Muscle of arm (tissue), 14 donors: ENCODE measurements at places on chromosomes 3 and 15.

DNA sequence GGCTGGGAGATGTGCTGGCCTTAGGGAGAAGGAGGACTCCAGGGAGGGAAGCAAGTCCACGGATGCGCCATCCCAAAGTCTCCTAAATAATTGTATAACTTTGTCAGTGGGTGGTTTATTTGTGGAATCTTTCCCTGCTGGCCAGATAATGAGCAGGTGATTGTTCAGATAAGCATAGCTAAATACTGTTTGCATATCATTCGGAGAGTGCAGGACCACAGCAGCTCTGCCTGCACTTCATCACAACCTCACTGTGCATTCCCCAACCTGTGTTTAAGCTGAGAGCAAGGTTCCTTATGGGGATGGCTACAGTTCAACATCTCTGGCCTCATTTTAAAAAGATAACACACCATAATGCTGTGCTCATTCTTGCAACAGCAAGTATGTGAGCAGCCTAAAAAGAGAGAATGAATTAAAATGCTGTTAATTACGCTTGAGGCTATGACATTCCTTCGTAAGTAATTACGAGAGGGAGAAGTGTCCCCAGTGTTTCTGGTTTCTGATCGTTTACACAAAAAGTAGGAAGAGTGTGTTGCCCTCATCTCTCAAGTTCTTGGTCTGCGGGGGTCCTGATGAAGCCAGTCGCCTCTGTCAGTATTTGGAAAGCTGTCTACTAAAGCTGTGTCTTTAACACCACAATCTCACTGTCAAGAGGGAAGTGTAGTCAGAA, 272.0 kb upstream of the RORA start:
- no peak for DNase-seq

DNA sequence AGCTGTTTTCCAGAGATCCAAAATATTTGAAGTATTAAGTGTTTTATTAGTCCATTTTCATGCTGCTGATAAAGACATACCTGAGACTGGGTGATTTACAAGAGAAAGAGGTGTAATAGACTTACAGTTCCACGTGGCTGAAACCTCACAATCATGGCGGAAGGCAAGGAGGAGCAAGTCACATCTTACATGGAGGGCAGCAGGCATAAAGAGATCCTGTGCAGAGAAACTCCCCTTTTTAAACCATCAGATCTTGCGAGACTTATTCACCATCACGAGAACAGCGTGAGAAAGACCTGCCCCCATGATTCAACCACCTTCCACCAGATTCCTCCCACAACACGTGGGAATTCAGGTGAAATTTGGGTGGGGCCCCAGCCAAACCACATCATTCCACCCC, 82.0 kb downstream of the KY start:
- DNase-seq = no peak

- DNase-seq = no peak
Observed at GRCh38 chr15:63334821-63335220, 46.8 kb downstream of the CA12 start.

DNA sequence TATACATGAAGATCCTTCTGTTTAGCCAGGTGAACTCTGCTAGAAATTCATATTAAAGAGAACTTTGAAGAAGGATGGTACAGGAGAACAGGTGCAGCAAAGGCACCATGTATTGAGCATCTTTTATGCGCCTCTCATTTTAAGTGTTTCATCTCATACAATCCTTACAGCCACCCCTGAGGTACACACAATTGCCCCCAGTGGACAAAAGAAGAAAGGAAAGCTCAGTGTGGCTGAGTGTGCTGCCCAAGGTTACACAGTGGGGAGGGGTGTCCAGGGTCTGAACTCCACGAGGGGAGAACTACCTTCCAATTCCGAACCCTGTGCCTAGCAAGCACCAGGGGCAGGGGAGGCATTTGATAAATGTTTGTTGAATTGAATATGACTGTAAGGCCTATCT, 98.6 kb downstream of the MECOM start:
- DNase-seq = no peak

GRCh38 chr3:12985148-12985547, 88.1 kb downstream of the IQSEC1 start:
- DNase-seq = no peak

- DNase-seq = no peak
Observed at GRCh38 chr3:74173090-74173489, 441.4 kb downstream of the CNTN3 start.
